Effector memory CD4-positive, alpha-beta T cell (primary cell): ENCODE measurements at places on chromosomes 2 and 18.

DNA sequence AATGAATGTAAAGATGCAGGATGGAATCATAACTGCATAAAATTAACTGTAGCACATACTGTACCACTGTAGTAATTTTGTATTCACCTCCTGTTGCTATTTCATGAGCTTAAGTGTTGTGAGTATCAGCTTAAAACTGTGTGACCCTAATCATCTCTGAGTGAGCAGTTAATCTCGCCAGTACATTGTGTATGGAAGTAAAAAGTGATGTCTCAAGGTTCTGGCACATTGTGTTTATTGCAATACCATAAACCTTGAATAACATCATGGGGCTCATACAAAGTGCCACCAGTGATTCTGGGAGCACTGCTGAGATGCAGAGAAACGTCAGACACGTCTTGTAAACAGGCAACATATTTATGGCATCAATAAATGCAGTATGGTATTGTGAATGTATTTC, 124.5 kb downstream of the PMAIP1 start:
- DNase-seq = no peak

- DNase-seq = no peak
Measured at GRCh38 chr18:30044496-30044895, 998.0 kb downstream of the DSC3 start.

DNA sequence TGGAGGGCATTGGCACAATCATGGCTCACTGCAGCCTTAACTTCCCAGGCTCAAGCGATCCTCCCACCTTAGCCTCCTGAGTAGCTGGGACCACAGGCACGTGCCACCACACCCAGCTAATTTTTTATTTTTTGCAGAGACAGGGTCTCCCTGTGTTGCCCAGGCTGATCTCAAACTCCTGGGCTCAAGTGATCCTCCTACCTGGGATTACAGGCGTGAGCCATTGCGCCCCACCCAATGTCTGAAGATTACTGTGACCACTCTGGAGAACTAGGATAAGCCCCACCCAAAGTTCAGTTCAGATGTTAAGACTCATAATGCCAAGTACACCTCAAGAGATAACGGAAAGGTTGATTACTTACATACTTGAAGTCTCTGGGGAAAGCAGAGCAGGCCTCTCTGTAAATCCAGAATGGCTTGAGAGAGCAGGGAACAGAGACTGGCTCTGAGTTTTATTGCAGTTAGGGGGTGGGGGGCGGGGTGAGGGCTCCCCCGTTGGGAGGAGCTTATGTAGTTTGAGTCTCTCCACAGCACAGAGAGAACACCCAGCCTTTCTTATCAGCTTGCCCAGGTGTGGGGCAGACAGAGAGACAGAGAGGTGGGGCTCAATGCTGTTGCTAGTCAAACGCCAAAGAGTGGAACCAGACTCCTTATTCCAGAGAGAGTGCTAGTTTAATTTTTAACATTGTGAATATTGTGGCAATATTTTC, 26.5 kb upstream of the ERICH2 start:
- DNase-seq = no peak

DNA sequence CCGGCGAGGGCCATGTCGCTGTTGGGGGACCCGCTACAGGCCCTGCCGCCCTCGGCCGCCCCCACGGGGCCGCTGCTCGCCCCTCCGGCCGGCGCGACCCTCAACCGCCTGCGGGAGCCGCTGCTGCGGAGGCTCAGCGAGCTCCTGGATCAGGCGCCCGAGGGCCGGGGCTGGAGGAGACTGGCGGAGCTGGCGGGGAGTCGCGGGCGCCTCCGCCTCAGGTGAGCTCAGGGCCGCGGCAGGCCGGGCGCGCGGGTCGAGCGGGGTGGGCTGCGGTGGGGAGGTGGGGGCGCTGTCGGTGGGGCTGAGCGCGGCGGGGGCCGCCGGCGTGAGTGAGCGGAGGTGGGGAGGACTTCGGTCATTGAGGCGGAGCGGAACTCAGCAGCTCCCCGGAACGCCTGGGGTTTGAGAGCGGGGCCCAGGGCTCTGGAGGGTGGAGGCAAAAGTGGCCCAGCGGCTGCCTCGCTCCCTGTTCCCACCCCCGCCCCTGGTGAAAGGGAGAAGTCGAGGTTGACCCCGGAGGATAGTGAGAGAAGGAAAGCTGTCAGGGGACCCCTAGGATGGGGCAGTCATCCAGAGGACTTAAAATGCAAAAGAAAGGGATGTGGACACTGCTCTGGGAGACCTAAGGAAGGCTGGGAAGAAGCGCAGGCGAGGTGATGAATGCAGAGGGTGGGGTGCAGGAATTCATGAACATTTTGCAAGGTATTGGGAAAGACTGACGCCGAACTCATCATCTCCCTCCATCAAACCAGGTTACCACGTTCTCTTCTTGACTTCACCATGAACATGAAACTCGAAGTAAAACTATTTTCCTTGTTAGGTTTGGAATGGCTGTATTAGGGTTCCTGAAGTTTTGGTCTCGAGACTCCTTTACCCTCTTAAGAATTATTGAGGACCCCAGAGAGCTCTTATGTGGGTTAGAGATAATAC, 633 bp downstream of the MALT1 start:
- peak; percentile 51 for DNase-seq

- no peak for DNase-seq
Measured at GRCh38 chr2:27118525-27119329, at the start of gene CGREF1. Gene CGREF1, minus strand, starts transcription at chr2:27119128. Its CDS starts 14,762 bp downstream, at chr2:27104366.

DNA sequence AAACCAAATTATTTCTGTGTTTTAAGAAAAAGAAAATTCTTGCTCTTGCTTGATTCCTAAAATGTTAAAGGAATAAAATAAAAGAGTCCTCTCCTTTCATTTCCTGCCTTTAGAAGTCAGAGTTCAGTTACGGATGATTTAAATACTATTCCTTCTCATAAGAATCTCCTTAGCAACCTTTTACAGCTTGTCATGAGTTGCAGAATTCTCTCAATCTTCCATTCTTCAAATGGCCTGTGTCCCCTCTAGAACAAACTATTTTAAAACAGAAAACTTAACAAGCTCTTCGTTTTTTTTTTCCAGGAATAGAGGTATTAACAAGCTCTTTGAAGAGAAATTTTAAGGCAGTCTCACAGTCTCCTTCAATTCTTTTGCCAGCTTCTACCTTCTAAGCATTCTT, 42.2 kb downstream of the SPIRE1 start:
- no peak for DNase-seq

GRCh38 chr2:177400337-177400923, 7.9 kb downstream of the AGPS start:
- no peak for DNase-seq

GRCh38 chr2:202016579-202017227, 17.0 kb upstream of the FZD7 start:
- DNase-seq = no peak

GRCh38 chr2:182946958-182947369, 80.5 kb upstream of the FRZB start:
- DNase-seq = no peak

- DNase-seq = no peak
Measured at GRCh38 chr2:120330946-120331822, 14.8 kb upstream of the INHBB start.

DNA sequence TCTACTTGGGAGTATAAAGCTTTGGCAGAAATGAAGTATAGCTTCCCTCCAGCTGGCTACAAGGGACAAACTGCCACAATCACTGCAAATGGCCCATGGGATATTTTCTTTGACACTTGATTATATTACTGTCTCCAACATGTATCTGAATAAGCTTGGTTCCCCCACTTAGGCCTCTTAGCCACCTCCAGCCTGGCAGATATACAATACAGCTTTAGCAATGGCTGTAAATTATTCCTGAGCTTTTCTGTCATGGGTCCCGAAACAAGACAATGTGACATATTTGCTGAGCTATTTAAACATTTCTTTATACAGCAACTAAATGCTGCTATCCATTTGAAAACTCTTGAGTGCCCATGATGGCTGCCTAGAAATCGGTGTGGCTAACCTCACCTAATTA, 406.2 kb downstream of the SUCLG1 start:
- no peak for DNase-seq

GRCh38 chr2:190519975-190520767, 14.4 kb downstream of the NEMP2 start:
- no peak for DNase-seq

GRCh38 chr2:172806493-172806892, 70.8 kb downstream of the RAPGEF4 start:
- no peak for DNase-seq

- DNase-seq = no peak
Measured at GRCh38 chr2:199258291-199258690, 199.4 kb downstream of the SATB2 start.

- no peak for DNase-seq
Measured at GRCh38 chr18:24488824-24489493, 28.5 kb downstream of the HRH4 start.

- no peak for DNase-seq
Measured at GRCh38 chr18:78904179-78904531, 75.5 kb upstream of the SALL3 start.

GRCh38 chr2:28986429-28986828, 5.3 kb downstream of the TOGARAM2 start:
- DNase-seq = no peak

DNA sequence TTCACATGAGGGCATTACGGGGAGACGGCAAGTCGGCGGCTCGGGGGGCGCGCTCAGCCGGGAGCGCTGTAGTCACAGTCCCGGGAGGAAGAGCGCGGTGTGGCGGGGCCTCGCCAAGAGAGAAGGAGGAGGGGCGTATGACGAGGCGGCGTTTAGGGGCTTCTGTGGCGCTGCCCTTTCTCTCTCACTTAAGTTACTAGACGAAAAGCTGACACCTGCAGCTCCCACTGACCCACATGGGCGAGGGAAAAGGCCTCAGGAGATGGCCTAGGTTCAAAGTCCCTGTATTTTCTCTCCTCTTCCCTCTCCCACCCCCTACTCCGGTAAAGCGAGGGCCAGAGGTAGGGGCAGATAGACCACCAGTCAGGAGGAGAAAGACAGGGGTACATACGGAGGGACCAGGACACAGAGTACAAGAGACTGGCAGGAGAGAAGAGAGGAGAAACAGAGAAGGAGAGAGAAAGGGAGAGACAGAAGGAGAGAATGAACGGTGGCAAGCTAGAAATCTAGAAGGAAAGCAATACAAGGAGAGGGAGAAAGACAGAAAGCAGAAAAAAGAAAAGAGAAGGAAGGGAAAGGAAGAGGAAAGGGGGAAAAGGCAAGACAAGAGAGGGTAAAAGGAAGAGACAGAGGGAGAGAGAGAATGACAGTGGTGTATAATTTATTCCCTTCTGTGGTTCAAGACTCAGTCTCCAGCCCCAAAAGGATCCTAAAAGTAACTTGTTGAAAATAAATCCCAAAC, 3.8 kb downstream of the SIX2 start:
- no peak for DNase-seq

DNA sequence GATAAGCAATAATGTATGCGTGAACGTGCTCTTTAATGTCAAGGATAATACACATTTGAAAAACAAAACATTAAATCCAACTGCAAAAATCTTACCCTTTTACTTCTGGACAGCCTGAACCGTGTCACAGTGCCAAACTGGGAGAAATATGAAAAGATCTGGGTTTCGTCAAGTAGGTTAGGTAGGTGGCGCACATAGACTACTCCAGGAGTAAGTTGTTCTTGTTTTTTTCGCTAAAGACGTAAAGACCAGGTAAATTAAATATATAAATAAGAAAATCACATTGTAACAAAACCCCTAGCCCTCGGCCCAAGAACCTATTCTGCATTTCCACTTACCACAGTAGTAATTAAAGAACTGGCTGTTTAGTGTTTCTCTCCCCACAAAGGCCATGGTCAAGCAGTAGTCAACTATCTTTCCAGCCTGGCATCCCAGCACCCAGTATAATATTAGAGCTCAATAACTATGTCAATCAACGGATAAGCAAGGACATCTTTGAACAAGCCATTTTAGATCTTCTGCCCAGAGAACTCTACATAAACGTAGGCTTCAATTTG, 1.1 kb downstream of the NIFK start:
- no peak for DNase-seq

- DNase-seq = no peak
Measured at GRCh38 chr2:236677368-236677767, 107.7 kb downstream of the ACKR3 start.

DNA sequence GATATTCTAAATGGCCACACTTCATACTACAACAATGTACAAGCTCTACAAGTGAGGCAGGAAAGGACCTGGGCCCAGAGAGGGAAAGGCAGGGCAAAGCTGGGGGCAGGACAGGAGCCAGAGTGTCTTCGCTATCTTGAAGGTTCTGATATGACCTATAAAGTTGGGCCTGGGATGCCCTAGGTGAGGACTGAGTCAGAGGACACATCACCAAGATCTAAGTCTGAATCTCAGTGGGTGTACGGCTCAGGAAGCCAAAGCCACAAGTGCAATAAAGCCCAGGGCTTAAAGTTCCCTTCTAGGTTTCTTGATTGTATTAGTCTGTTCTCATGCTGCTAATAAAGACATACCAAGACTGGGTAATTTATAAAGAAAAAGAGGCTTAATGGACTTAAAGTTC, 219.1 kb downstream of the ALK start:
- no peak for DNase-seq

- DNase-seq = no peak
Measured at GRCh38 chr2:178865999-178866398, 58.8 kb upstream of the TTN start.

DNA sequence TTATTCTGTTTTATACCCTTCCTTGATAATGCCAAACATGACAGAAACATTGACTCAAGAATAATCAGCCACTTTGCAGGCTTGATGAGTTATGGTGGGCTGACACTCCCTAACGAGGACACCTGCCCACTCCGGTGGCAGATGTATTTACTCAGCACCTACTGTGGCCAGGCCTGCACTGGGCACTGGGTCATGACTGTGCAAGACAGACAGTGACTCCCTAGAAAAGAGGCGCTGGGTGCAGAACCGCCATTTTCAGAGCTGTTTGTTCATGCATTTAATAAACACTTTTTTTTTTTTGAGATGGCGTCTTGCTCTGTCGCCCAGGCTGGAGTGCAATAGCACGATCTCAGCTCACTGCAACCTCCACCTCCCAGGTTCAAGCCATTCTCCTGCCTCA, 32.5 kb downstream of the SNED1 start:
- no peak for DNase-seq

GRCh38 chr2:239482778-239483712, 82.2 kb upstream of the HDAC4 start:
- no peak for DNase-seq

GRCh38 chr2:197911667-197912066, 107.3 kb downstream of the PLCL1 start:
- DNase-seq = no peak

DNA sequence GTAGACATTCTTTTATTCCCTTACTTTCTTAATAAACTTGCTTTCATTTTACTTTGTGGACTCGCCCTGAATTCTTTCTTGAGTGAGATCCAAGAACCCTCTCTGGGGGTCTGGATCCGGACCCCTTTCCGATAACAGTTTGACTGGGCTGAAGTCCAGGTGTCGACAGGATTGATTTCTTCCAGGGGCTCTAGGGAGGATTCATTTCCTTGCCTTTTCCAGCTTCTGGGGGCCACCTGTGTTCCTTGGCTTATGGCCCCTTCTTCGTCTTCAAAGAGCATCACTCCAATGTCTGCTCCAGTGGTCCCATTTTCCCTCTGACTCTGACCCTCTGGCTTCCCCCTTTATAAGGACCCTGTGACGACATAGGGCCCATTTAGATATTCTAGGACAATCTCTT, 67.5 kb downstream of the COPS8 start:
- no peak for DNase-seq

- DNase-seq = no peak
Measured at GRCh38 chr2:96684883-96685576, 42.5 kb downstream of the FER1L5 start.
